ENCODE measurements at places on chromosomes 7 and 10.

GRCh38 chr10:95637140-95637539 lies 19.4 kb downstream of the ALDH18A1 start:
- DNase-seq, result no peak

GRCh38 chr7:31078363-31078990 lies 26.4 kb downstream of the ADCYAP1R1 start:
- no peak for DNase-seq

GRCh38 chr7:97015756-97016380 lies 8.8 kb downstream of the DLX5 start:
- no peak for DNase-seq

- DNase-seq, result no peak
These were observed 32.2 kb downstream of the BAIAP2L1 start for GRCh38 chr7:98368716-98369115.

- no peak for DNase-seq
These were observed at the start of gene HIP1 for GRCh38 chr7:75738604-75738974. TSS of gene HIP1 (minus strand) at chr7:75738941. CDS start at chr7:75738920, 21 bp downstream.

GRCh38 chr10:61987951-61988379 lies 86.5 kb downstream of the ARID5B start:
- no peak for DNase-seq

- no peak for DNase-seq
These were observed 103.0 kb upstream of the KLF6 start for GRCh38 chr10:3887885-3888476.

GRCh38 chr7:78118470-78118869 lies 319.9 kb downstream of the PHTF2 start:
- DNase-seq, result no peak

- DNase-seq, result no peak
These were observed 25.0 kb downstream of the SHH start for GRCh38 chr7:155787171-155787851.

- no peak for DNase-seq
These were observed 155.4 kb upstream of the SVIL start for GRCh38 chr10:29790207-29790606.

GRCh38 chr7:142375710-142376313 lies 118.0 kb upstream of the PRSS58 start:
- DNase-seq, result no peak

- no peak for DNase-seq
These were observed 39.1 kb downstream of the NHLRC2 start for GRCh38 chr10:113893570-113893969.

- DNase-seq, result no peak
These were observed 582.2 kb downstream of the SORCS1 start for GRCh38 chr10:106582291-106582690.

Data from NCI-H510A treated with DMSO at 0.1 percent for 48 hours (cell line).